ENCODE measurements at places on chromosomes 3 and 15.

GRCh38 chr15:71153823-71154524 is 38.7 kb downstream of the THSD4 start:
- no peak for DNase-seq

- DNase-seq: no peak
Observed at GRCh38 chr15:71713191-71713809, 97.1 kb upstream of the NR2E3 start.

GRCh38 chr3:12932347-12932746 is 91.0 kb upstream of the RPL32 start:
- DNase-seq: no peak

GRCh38 chr3:62260655-62261054 is 112.7 kb downstream of the FEZF2 start:
- DNase-seq: no peak

DNA sequence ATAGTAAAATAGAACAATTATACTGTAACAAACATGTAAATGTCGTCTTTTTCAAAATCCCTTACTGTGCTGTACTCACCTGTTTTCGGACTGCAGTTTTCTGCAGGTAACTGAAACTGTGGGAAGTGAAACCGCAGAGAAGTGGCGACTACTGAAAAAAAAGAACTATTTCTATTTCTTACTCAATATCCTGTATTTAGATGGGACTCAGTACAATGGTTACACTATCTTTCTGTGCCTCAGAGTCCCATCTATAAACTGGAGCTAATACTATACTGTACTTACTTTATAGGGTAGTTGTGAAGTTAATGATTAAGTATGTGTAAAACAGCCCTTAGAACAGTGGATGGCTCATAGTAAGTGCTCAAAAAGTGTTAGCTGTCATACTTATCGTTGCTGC is 14.3 kb upstream of the P2RY12 start:
- DNase-seq: no peak

- no peak for DNase-seq
Observed at GRCh38 chr3:135558906-135559305, 406.6 kb upstream of the PPP2R3A start.

DNA sequence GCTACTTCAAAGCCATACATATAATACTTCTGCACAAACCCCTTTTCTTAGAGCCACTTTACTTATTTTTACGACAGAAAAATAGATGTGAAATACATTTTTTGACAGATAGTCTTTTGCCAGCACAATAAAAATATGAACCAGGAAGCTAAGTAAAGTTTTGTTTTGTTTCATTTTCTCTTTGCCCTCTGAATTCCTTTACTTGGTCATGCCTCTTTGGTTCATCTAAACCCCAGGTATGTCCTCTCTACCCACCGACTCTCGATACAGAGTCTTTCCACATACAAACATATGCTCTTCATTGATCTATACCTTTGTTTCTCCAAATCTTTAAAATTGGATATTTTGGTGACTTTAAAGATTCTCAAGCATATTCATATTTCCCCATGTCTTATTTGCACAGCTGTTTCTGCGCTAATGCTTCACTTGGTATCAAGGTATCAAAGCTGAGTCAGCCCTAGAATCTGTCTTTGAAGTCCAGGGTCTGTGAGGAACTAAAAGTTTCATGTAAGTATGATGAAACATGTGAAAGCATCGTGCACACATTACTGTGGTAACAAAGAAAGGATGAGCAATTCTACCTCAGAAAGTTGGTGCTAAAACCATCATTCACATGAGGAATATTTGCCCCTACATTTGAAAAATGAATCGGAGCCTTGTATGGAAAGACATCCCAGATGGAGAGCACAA is 845.4 kb downstream of the NAALADL2 start:
- DNase-seq: no peak

GRCh38 chr15:89566621-89567294 is 8.5 kb upstream of the TICRR start:
- DNase-seq: no peak

- peak; percentile 33 for DNase-seq
Observed at GRCh38 chr3:187041362-187042307, 97.7 kb downstream of the RPL39L start.

GRCh38 chr3:10766049-10766705 is 49.9 kb upstream of the SLC6A11 start:
- DNase-seq: no peak

GRCh38 chr3:197014942-197015575 is 14.6 kb downstream of the MELTF start:
- DNase-seq: no peak

- DNase-seq: no peak
Observed at GRCh38 chr3:48518069-48518468, 14.1 kb upstream of the SHISA5 start.

GRCh38 chr3:143613226-143613625 is 235.0 kb downstream of the SLC9A9 start:
- DNase-seq: no peak

- no peak for DNase-seq
Observed at GRCh38 chr3:139313921-139314320, 29.9 kb upstream of the MRPS22 start.

- DNase-seq: no peak
Observed at GRCh38 chr3:46897829-46898320, 20.4 kb downstream of the PTH1R start.

DNA sequence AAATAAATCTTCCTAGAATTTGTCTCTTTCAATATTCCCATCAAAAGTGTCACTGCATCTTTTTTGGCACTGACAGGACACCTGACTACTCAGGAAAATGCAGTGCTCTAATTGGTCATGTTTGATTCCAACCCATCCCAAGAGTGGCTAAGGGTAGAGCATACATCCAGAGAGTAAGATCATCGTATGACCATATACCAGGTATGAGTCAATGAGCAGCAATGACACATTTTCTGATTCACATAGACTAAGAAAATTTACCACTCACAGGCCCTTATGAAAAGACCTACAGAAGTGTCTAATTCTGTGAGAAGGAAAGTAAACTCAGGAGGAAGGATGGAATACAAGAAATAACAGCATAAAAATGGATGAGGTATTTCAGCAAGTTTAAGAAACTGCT is 434.2 kb downstream of the ZIC1 start:
- DNase-seq: no peak

GRCh38 chr15:94028809-94029208 is 202.6 kb upstream of the MCTP2 start:
- DNase-seq: no peak

GRCh38 chr3:39213613-39214012 is 21.2 kb upstream of the XIRP1 start:
- DNase-seq: no peak

GRCh38 chr3:71099997-71100719 is 483.4 kb downstream of the FOXP1 start:
- no peak for DNase-seq

- no peak for DNase-seq
Observed at GRCh38 chr15:34725556-34725955, 29.2 kb downstream of the GJD2 start.

DNA sequence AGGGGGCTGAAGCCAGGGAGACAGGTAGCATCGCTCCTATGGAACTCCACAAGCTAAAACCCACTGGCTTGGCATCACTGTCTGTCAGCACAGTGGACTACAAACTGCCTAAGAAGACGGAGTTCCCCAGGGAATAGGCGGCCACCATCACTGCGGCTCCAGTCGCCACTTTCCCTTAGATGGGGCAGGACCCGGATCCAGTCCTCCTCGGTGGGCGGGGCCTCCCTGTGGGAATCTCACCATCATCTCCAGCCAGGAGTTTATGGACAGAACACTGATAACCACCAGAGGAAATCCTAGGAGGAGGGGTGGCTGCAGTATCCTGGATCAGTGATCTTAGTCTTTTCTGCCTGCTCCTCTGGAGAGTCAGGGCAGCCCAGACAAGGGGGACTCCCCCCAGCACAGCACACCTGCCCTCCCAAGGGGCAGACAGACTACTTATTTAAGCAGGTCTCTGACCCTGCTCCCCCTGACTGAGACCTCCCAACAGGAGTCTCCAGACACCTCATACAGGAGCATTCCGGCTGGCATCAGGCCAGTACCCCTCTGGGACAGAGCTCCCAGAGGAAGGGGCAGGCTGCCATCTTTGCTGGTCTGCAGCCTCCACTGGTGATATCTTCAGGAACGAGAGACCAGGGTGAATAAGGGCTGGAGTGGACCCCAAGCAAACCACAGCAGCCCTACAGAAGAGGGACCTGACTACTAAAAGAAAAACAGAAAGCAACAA is 435.6 kb upstream of the RASGRP1 start:
- no peak for DNase-seq

DNA sequence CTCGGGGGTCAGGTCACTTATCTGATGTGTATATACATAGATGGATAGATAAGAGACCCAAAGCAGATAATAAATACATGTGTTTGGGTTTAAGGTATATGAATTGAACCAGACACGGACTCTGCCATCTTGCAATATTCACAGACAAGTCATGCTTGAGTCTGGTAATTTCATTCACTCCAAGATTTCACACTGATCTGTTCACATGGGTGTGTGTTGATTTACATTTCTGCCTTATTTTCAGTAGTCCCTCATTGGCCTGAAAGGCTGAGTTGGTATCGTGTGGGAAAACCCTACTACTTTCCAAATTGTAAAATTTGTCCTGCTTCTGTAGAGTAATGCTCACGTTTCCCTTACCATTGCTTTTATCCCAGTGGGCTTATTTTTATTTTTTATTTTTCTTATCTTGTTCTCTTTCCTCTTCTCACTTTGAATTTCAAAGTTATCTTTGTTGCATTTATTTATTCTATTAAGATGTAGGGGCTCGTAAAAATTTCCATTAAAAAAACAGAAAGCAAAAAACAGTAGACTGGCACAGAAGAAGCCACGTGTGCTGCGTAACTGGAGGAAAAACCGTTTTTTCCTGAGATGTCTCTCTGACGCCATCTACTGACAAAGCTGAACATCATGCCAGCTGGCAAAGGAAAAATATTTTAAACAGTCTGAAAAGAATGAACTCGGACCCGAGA is 10.8 kb upstream of the MFSD1 start:
- DNase-seq: no peak

GRCh38 chr3:81492040-81492439 is 269.4 kb downstream of the GBE1 start:
- no peak for DNase-seq

DNA sequence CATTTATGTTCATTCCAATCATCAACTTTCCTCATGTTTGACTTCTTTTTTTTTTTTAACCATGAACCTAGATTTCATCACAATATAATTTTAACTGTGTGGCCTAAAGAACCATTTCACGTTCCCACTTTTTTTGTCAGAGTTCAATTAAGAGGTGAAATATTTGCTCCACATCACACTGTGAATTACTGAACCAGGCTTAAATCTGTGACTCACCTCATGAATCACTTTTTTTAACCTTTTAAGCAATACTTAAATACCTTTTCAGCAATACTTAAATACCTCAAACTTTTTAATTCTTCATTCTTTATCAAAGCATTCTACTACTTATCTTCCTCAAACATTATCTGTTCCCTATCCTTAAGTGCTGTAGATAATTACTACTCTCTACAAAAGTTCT is 137.6 kb downstream of the SI start:
- no peak for DNase-seq

DNA sequence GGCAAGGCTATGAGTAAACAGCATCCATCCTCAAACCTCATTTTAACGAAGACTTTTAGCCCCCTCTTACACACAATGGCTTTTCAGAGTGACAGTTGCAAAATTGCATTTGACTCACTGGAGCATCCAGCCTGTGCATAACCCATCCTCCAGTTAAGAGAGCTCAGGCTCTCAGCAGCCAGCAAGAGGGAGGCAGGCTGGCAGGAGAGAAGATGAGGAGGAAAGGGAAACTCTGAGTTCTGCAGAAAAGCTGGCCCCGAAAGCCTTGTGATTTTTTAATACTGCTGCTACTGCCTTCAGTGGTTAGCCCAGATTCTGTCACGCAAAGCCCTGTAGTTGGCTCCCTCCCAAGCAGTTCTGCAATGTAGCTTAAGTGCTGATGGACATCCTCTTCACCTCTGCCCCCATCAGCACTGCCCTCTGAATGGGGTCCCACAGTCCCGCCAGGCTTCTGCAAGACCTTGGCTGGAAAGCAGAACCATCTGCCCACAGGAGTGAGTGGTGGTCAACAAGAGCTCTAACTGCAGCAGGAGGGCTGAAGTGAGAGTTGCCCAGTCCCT is 371.3 kb downstream of the EPHB1 start:
- no peak for DNase-seq

GRCh38 chr15:79881254-79881653 is 15.6 kb downstream of the MTHFS start:
- DNase-seq: no peak

GRCh38 chr3:159260049-159260662 is 458.3 kb downstream of the MFSD1 start:
- DNase-seq: no peak

DNA sequence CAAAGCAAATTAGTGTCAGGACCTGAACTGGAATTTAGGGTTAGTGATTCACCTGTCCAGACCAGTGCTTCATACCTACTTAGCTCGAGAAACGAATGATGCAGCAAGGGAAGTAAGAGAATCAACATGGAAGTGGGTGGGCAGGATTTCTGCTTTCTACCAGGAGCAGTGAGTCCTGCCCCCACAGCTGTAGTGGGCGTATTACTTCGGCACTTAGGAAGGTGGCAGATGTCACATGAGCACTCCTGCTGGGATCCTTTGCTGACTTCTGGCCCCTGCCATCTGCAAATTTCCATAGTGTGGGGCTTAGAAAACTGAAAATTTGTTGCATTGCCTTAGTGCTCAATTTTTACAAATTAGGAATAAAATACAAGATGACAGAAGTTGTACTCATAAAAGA is 31.2 kb downstream of the RYR3 start:
- no peak for DNase-seq

GRCh38 chr3:172972067-172972466 is 169.0 kb downstream of the SPATA16 start:
- DNase-seq: no peak

DNA sequence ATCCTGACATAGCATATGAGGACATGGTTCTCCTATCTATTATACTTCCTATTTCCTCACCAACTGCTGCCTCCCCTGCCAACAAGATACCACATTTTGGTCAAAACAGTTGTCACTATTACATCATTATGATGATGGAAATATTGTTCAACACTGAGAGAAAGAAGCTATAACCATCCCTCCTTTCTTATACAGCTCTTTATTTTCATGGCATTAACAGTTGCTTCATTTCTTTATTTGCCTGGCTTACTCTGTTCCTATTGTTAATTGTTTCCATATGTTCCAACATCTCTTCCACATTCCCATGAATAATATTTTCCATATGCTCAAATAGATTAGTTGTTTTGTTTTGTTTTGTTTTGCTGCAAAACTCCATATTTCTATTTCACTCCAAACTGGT is 40.8 kb upstream of the FILIP1L start:
- DNase-seq: no peak

DNA sequence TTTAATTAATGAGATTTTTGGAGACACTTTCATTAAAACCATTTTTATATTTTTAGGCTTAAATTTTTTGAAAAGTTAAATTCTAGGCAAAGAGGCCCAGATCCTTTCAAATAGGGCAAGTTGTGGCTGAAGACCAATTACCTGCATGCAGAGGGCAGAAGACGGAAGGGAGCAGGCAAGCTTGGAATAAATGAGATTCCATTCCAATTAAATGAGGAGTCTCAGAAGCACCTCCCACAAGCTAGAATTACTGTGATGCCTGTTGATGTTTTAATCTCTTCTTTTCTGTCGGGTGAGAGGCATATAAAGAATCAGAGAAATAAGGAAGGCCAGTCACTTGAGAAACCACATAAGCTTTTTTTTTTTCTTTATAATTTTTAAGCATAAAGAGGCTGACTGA is 46.8 kb downstream of the KBTBD8 start:
- no peak for DNase-seq

GRCh38 chr3:122299872-122300460 is 25.1 kb upstream of the CSTA start:
- DNase-seq: no peak

- DNase-seq: no peak
Observed at GRCh38 chr15:79820820-79821219, 76.0 kb downstream of the MTHFS start.

GRCh38 chr3:61699622-61700021 is 138.3 kb downstream of the PTPRG start:
- DNase-seq: no peak
